ENCODE measurements at places on chromosomes 5 and 9.

DNA sequence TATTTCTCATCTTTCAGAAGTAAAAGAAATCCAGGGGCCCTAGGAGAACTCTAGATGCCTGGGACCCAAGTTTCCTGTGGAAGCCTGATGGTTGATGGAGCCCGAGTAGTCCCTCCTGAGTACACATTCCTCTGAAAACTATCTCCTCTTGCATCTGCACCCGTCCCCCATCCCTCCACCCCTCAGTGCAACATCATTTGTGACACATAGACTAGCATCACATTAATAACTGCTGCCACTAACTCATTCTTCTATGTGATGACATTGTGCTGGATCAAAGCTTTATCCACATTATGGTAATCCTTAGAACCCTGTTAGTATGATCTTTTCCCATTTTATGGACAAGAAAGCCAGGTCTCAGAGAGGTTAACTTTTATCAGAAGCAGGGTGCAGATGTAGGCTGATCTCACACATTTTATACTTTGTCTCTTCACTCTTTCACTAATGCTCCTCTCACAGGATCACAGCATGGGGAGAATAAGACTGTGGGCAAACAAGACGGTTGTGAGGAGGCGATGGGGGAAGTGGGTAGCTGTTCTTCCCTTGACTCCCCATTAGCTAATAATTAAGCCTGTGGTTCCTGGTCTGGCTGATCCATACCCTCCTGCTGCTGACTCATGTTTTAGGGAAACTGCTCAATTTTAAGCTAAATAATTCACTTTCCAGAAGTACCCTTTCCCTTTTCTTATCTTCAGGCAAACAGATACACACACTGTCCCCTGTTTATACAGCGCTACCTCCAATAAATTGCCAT, 3.9 kb upstream of the HK3 start:
- peaks cover 21% of the 10 kb centered on the region for H3K36me3 ChIP-seq
- H3K27me3 ChIP-seq, result no peaks in the 10 kb centered on the region
- H3K4me1 ChIP-seq, result no peaks in the 10 kb centered on the region

DNA sequence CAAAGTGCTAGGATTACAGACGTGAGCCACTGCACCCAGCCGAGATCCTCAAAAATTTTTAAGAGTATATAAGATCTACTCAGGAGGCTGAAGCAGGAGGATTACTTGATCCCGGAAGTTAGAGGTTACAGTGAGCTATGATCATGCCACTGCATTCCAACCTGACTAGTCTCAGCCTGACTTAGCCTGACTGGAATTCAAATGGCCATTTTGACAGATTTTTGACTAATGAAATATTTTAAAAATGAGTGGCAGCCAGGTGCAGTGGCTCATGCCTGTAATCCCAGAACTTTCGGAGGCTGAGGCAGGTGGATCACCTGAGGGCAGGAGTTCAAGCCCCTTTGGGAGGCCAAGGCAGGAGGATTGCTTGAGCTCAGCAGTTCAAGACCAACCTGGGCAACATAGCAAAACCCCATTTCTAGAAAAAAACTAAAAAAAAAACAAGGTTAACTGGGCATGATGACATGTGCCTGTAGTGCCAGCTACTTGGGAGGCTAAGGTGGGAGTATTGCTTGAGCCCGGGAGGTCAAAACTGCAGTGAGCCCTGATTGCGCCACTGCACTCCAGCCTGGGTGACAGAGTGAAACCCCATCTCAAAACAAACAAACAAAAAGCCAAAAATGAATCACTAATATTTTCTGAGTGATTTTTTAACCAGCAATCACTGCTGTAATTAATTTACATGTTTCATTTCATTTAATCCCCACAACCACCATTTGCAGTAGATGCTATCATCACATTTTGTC, 16.6 kb downstream of the ATOX1 start:
- no peak overlapping the region for H3K27ac ChIP-seq
- H3K4me1 ChIP-seq, result peaks cover 7% of the 10 kb centered on the region
- no peak for DNase-seq
- peaks cover 8% of the 10 kb centered on the region for H3K36me3 ChIP-seq
- no peak overlapping the region for H3K4me3 ChIP-seq

GRCh38 chr5:74412066-74412465, 228.5 kb downstream of the ENC1 start:
- no peak overlapping the region for H3K4me3 ChIP-seq
- peak; percentile 42 for DNase-seq
- no peaks in the 10 kb centered on the region for H3K4me1 ChIP-seq

DNA sequence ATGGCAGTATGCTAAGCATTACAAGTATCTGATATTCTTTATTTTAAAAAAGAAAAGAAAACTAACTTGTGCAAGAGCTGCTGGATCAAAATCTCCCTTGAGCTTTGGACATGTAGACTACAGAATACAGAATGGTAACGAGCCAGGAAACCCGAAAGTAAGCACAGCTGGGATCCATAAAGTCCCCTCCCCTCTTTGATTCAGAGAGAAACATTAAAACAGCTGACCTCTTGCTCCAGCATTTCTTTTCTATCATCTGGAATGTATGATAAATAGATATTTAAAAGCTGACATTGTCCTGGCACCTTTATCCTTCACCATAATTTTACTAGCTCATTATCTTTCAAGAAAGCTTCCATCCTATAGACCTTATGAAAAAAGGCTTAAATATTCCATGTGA, 28.2 kb upstream of the LPAR1 start:
- H3K36me3 ChIP-seq, result no peaks in the 10 kb centered on the region
- H3K27ac ChIP-seq, result no peak overlapping the region
- DNase-seq, result no peak

GRCh38 chr9:93161786-93162562, 22.0 kb upstream of the WNK2 start:
- no peak overlapping the region for H3K4me3 ChIP-seq
- no peak overlapping the region for H3K27ac ChIP-seq
- no peak for DNase-seq

- H3K4me1 ChIP-seq, result no peaks in the 10 kb centered on the region
- no peaks in the 10 kb centered on the region for H3K36me3 ChIP-seq
- H3K27ac ChIP-seq, result no peak overlapping the region
- DNase-seq, result no peak
Observed at GRCh38 chr9:17611917-17612316, 33.1 kb downstream of the SH3GL2 start.

- DNase-seq, result no peak
- peak overlapping the region; percentile 72 for H3K4me3 ChIP-seq
- no peaks in the 10 kb centered on the region for H3K36me3 ChIP-seq
- H3K27me3 ChIP-seq, result no peaks in the 10 kb centered on the region
- no peak overlapping the region for H3K27ac ChIP-seq
Observed at GRCh38 chr9:33165263-33166151, 1.6 kb downstream of the B4GALT1 start.

DNA sequence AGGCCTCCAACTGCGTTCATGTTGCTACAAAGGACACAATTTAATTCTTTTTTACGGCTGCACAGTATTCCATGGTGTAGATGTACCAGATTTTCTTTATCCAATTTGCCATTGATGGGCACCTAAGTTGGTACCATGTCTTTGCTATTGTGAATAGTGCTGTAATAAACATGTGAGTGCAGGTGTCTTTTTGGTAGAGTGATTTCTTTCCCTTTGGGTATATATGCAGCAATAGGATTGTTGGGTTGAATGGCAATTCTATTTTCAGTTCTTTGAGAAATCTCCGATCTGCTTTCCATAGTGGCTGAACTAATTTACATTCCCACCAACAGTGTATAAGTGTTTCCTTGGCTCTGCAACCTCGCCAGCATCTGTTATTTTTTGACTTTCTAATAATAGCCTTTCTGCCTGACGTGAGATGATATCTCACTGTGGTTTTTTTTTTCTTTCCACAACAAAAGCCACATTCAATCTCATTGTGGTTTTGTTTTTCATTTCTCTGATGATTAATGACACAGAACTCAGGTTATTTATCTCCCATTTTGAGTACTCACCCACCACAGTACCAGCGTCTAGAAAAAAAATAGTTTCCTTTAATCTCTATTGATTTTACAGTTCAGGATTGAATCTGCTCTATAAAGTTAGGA, 21.9 kb downstream of the ARRDC3 start:
- no peak overlapping the region for H3K27ac ChIP-seq
- no peak overlapping the region for H3K4me3 ChIP-seq
- H3K4me1 ChIP-seq, result peaks cover 4% of the 10 kb centered on the region
- no peak for DNase-seq
- no peaks in the 10 kb centered on the region for H3K27me3 ChIP-seq
- H3K36me3 ChIP-seq, result no peaks in the 10 kb centered on the region

- H3K4me3 ChIP-seq, result no peak overlapping the region
- H3K27ac ChIP-seq, result no peak overlapping the region
- H3K27me3 ChIP-seq, result no peaks in the 10 kb centered on the region
- H3K36me3 ChIP-seq, result no peaks in the 10 kb centered on the region
- DNase-seq, result no peak
- no peaks in the 10 kb centered on the region for H3K4me1 ChIP-seq
Observed at GRCh38 chr5:153367466-153367865, 123.0 kb upstream of the GRIA1 start.

- no peak for DNase-seq
- H3K27me3 ChIP-seq, result no peaks in the 10 kb centered on the region
- H3K4me1 ChIP-seq, result no peaks in the 10 kb centered on the region
- H3K27ac ChIP-seq, result no peak overlapping the region
- H3K36me3 ChIP-seq, result peaks cover 15% of the 10 kb centered on the region
- no peak overlapping the region for H3K4me3 ChIP-seq
Observed at GRCh38 chr5:669842-670395, 23.2 kb downstream of the TPPP start.

Data from H9 (cell line).